T-cell (primary cell): ENCODE measurements at places on chromosomes 6 and 20.

DNA sequence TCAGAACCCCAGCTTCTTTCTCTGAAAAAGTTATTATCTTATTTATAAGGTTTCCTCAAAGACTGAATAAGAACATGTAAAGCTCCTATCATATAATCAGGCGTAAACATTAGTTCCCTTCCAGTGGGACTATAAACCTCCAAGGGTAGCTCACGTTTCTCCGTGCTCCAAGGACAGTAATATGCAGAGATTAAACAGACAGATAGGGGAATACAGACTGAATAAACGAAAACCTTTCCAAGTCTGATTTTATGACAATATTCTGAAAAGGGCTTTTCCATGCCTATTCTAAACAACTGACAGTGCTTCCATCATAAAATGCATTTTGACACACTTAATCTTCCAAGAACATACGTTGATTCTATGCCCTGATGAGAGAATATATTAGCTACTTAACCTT, 22.8 kb downstream of the BACH2 start:
- no peak for DNase-seq

DNA sequence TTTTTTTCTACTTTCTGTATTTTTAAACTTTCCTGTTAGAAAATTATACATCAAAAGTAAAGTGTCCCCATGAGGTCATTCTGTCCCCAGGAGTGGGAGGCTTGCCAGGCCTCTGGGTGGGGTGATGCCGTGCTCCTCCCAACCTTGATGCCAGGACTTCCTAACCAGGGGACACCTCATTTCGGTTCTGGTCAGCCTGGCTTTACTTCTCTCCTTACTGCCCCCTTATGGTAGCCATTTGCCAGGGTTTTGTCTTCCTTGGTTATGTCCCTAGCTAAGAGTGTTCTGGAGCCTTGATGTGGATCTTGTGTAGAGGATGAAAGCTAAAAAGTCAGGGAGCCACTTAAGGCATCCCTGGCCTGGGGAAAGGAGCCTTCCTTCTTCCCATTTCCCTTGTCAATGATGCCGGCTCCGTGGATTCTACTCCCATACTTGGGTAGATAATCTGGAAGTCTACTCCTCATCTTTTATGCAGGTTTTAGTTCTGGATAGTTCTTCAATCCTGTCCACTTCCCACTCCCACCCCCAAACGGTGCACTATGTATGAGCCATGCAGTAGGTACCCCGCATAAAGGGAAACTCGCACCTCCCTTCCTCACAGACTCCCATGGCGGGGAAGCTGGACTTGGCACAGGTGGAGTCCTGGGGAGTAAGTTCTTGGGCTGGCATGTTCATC, 164.1 kb upstream of the SALL4 start:
- DNase-seq, result no peak

- no peak for DNase-seq
These were observed 19.2 kb upstream of the POLR1H start for GRCh38 chr6:30041821-30042220.

GRCh38 chr20:48898210-48898609, 23.3 kb upstream of the ARFGEF2 start:
- no peak for DNase-seq

DNA sequence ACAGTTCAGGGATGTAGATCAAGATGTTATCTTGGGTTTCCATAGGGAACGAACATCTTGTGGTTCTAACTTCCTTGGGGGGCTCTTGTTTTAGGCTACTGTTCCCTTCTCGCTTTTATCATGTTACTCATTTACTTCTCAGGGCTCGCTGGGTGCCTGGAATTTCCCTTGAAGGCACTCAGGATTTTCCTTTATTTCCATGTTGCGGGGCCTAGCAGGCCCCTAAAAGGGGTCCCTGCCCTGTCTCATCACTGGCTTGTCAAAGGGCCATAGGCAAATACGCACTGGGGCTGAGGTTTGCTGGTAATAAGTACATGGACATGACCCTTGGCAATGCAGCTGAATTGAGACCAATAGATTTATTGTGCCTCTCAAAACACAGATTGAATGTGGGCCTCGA, 262.3 kb downstream of the CDH4 start:
- no peak for DNase-seq

- DNase-seq, result peak; percentile 59
These were observed 210.2 kb downstream of the TMEM200A start for GRCh38 chr6:130575971-130576370.

GRCh38 chr6:2147766-2148448, 97.5 kb downstream of the GMDS start:
- no peak for DNase-seq

DNA sequence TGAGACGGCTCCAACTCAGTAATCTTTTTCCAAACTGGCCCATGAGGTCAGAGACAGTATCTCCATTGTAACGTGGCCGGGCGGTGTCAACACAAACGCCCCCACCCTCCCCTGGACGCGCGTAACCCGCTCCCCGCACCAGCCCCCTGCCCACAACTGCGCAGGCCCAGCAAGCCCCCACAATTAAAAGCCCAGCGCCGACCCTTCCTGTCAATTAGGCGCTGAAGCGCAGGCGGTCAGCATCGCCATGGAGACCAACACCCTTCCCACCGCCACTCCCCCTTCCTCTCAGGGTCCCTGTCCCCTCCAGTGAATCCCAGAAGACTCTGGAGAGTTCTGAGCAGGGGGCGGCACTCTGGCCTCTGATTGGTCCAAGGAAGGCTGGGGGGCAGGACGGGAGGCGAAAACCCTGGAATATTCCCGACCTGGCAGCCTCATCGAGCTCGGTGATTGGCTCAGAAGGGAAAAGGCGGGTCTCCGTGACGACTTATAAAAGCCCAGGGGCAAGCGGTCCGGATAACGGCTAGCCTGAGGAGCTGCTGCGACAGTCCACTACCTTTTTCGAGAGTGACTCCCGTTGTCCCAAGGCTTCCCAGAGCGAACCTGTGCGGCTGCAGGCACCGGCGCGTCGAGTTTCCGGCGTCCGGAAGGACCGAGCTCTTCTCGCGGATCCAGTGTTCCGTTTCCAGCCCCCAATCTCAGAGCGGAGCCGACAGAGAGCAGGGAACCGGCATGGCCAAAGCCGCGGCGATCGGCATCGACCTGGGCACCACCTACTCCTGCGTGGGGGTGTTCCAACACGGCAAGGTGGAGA, at the start of the genes HSPA1A and HSPA1L:
Gene HSPA1A, plus strand, starts transcription at position 519 of the 814 bp plus-strand sequence. Its CDS starts 214 bp downstream, at position 733.
Gene HSPA1L, minus strand, starts transcription at position 259 of the 814 bp plus-strand sequence. CDS start 3,311 bp downstream, outside the sequence.
- DNase-seq, result peak; percentile 26

GRCh38 chr20:63893999-63894357, 948 bp upstream of the DNAJC5 start:
- no peak for DNase-seq

DNA sequence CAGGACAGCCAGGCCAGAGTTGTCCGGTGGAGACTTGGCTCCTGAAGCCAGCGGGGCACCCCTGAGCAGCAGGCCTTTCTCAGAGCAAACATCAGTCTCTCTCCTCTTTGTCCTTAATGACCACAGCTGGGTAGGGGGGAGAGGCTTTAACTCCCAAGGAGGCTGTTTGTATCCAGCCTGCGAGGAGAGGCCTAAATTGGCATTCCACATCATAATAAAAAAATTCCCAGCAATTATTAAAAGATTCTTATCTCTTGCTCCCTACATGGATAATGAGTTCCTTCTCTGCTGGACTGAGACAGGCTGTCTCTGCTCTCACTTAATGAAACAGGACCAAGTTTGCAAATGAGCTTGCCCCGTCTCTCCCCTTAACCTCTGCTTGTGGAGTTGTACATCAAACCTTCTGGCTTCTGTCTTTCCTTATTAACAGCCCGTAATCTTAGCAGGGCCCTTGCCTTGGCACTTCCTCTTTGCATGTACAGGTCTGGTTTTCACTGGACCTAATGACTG, 838.2 kb downstream of the MAFB start:
- no peak for DNase-seq

DNA sequence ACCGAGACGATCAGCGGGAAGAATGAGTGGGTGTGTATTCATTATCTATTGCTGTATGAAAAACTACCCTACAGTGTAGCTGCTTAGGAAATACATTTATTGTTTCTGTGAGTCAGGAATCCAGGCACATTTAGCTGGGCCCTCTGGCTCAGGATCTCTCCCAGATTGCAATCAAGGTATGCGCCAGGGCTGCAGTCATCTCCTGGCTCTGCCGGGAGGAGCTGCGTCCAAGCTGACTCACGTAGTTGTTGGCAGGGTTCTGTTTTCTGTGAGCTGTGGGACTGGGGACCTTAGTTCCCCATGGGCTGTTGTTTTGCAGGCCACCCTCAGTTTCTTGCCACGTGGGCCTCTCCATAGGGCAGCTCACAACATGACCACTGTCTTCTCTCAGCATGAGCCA, 68.2 kb upstream of the FUCA2 start:
- DNase-seq, result no peak

DNA sequence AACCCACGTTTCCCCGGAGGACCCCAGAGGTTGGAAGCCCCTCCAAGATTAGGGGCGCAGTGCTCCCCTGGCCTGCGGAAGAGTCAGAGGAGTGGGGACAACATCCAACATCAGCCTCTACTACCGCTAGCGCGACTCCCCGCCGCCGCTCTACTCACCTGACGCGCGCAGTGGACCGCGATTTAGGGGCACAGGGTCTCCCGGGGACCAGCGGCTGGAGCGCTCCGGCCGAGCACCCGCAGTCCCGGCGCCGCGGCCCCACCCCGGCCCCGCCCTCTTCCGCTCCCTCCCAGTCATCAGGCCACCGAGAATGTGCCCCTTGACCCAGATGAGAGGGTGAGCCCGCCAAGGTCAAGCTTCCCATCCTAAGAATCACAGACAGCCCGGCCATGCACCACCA, at the start of gene ZFP57:
Gene ZFP57, minus strand, starts transcription at position 249 of the 400 bp plus-strand sequence. CDS start 4,149 bp downstream, outside the sequence.
- no peak for DNase-seq

DNA sequence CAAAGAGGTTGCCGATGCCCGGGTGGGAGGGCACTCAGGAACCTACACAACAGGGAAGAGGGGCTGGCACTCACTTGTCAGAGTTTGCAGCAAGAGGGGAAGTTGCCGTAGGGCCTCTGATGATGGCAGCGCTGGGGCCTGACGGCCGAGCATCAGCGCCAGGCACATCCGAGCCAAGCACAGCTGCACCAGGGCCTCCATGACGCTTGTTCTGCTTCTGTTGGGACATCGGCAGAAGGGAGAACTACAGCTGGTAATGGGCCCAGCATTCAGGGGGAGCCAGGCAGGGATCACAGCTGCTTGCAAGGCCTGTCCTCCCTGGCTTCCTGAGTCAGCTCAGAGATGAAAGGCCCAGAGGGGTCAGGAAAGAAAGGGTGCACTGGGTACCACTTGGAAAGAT, 367.7 kb downstream of the CDH4 start:
- no peak for DNase-seq

DNA sequence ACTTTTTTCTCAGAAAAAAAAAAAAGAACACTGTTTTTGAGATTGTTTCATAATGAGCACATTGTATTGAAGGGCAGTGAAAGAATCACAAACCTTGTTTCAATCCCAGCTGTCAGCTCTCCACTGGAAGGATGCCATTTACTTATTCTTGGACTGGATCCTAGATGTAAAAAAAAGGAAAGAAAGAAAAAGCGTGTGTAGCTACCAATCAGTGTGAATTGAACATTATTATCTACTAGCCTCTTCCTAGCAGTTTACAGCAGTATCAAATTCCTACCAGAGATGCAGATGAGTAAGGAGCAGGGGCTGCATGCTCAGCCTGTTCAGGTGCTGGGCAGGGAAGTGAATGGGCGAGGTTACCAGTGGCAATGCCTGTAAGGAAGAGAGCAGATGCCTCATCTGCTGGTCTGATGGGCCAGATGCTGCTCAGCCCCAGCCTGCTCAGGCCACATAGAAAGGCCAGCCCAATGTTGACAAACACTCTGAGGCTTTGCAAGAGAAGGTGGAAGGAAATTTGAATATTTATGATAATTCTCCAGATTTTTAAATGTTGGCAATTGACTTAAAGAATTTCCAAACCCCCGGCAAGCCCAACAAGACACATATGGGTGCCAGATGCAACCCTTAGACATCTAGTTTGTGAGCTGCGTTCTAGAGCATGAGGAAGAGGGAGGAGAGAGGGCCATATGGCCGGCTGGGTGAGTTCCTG, 189.5 kb downstream of the IBTK start:
- DNase-seq, result no peak

- no peak for DNase-seq
These were observed 3.8 kb upstream of the OGFRL1 start for GRCh38 chr6:71284785-71285184.

DNA sequence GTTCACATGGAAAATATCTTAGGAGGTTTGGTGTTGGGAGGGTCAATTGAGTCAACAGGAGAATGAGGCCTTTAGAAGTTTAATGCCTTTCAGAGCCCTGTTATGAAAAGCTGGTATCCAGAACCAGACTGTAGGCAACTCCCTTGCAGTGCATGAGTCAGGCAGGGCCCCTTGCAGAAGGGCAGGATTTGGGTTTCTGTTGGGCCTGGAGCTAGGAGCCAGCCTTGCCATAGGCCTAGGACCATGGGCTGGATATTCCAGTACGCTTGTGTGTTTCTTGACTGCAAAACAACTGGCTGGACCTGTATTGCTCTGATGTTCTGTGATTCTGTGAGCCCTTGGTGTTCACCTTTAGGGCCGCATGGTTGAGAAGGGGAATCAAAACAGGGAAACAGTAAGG, 350.9 kb upstream of the PRND start:
- DNase-seq, result no peak

DNA sequence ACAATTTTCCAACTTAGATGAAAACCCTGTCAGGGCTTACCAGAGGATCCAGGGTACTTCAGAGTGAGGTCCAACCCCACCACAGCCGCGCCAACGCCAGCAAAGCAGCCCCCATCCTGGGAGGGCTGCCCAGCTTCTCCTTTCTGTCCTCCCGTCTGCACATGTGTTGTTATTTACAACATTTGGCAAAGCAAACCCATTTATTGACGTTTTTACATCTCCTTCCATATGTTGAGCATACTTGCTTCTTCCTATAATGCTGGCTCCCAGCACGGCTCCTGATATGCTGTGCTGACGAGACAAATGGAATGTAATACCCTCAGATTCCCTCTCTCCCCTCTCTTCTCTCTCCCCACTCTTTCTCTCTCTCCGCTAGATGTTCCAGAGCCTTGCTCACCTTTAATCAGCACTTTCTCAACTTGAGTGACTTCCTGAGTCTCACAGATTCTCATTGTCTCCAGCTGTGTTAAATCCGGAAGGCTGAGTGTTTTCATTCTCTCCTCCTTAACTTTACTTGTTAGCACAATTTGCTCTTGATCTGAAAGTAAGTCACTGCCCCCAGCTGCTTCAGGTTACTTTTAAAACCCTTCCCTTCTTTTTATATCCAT, 22.7 kb downstream of the RCAN2 start:
- DNase-seq, result no peak

DNA sequence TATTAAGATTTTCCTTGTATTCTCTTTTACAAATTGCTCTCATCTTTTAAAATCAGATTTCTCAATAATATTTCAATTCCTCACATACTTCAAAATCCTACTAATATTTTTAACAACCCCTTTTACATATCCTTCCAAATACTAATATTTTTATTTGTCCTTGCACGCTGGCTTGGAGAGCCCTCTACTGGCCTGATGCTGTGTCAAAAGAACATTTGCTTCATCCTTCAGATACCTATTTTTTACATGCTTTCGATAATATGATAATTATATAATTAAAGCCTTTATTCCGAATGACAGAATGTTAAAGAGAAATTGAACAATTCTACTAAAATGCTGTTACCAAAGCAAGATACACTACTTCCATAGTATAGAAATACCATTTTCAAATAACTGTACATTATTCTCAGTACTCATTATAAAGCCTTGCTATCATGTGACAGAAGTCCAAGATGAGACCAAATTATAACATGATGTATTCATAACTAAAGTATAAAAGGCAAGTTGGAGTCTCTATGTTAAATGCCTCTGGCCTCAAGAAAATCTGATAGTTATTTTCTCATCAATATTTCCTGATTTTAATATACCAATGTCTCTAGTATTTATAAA, 39.0 kb upstream of the PLN start:
- DNase-seq, result no peak
